ENCODE measurements at places on chromosomes 5 and 9. TPM values are rescaled to one million over a fixed set of nuclear protein-coding genes. Genes with fewer than 3 reads are reported as not detected.

The LRRC14B gene
- not detected for total RNA-seq

The NRARP gene
- 22.2 TPM for total RNA-seq

DNA sequence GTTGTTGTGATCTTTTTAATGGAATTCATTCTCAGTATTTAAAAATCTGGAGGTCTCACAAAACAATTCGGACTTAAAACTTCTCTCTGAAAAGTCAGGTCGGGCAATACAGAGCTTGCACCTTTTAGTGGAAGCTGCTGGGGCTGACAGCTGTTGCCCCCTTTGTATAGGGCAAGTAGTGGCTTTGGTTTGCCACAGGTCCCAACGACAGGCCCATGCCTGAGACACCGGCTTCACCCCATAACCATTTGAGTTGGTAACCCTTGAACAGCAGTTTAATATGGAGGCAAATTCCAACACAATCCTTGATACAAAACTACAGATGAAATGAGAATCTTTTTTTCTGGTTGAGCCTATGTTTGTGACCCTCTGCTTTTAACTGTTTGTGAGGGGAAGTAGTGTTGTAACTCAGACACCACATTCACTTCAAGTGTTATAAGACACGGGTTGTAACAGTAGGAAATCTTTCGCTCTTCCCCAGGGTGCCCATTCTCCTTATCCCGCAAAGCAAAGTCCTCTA lies 752 bp upstream of the GLRX start:
- no peak for DNase-seq

GRCh38 chr9:33350310-33350709 lies 52.1 kb downstream of the AQP7 start:
- no peak for DNase-seq

The CCNJL gene
- total RNA-seq: 2.9 TPM

The CYLC2 gene
- total RNA-seq: not detected

The TAL2 gene
- not detected for total RNA-seq

GRCh38 chr5:38413696-38414095 lies 142.8 kb downstream of the LIFR start:
- no peak for DNase-seq

- no peak for DNase-seq
Measured at GRCh38 chr9:132732326-132733259, 62.3 kb downstream of the GTF3C4 start.

DNA sequence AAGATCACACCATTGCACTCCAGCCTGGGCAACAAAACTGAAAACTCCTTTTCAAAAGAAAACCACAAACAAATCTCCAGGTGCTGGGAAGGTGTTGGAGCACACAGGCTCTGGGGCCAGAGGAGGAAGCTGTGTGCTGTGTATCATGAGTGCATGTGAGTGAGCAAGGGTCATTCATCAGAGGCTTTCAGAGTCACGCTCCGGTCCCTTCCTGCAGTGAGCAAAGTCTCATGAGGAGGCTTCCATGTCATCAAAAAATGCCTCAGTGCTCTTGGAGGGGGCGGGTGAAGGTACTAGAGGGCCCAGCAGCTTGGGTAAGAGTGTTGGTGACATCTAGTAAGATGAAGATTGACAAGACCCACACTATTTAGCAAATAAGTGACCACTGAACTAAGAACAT lies 48.3 kb upstream of the TESK1 start:
- DNase-seq: no peak

GRCh38 chr9:78127279-78128225 lies 95.9 kb upstream of the GNAQ start:
- DNase-seq: no peak
